Esophagus squamous epithelium (tissue), 5 donors: ENCODE measurements at places on chromosomes 4 and X.

- no peak for DNase-seq
These were observed 53.2 kb downstream of the SPRY1 start for GRCh38 chr4:123449780-123450179.

DNA sequence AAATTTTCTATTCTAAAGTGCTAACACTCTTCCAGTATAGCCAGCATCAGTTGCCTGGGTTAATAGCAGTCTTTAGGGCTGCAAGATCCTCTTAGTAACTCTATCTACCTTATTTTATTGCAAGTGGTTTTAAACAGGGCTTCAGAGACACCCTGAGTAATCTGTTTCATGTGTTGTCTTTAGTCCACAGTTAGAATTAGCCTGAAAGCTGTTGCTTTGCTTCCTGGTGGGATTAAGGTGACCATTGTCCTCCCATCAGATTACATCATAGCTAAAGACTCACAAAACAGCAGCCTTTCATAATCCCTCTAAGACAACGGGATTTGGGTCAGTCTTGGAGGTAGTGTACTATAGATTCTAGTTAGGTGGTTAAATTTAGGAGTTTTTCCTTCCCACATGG, 7.5 kb downstream of the UCHL1 start:
- no peak for DNase-seq

GRCh38 chr4:111689731-111690130, 455.5 kb upstream of the FAM241A start:
- no peak for DNase-seq

DNA sequence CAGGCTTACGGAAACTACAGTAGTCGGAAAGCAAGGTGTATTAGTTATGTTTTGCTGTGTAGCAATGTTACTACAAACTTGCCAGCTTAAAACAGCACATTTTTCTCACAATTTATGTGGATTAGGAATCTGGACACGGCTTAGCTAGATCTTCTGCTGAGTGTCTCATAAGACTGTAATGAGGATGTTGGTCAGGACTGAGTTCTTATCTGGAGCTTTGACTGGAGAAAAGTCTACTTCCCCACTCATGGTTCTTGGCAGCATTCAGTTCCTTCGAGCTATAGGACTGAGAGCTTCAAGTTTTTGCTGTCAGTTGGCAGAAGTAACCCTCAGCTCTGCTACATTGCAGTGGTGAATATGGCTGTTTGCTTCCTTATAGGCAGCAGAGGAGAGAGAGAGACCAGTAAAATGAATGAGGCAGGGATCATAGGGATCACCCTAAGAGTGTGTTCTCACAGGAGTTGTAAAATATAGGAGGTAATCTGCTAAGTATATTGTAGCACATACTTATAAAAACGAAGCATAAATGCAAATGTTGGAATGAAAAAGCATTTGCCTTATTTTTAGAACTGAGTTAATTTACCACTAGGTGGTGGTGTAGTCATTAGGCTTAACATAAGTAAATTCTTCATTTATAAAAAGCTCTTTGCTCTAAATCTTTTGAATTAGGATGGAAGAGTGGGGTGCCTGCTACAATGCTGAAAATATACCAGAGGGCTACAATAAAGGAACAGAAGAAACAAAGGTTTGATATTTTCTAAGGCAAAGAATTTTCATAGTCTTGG, 38.6 kb downstream of the ALG13 start:
- no peak for DNase-seq

DNA sequence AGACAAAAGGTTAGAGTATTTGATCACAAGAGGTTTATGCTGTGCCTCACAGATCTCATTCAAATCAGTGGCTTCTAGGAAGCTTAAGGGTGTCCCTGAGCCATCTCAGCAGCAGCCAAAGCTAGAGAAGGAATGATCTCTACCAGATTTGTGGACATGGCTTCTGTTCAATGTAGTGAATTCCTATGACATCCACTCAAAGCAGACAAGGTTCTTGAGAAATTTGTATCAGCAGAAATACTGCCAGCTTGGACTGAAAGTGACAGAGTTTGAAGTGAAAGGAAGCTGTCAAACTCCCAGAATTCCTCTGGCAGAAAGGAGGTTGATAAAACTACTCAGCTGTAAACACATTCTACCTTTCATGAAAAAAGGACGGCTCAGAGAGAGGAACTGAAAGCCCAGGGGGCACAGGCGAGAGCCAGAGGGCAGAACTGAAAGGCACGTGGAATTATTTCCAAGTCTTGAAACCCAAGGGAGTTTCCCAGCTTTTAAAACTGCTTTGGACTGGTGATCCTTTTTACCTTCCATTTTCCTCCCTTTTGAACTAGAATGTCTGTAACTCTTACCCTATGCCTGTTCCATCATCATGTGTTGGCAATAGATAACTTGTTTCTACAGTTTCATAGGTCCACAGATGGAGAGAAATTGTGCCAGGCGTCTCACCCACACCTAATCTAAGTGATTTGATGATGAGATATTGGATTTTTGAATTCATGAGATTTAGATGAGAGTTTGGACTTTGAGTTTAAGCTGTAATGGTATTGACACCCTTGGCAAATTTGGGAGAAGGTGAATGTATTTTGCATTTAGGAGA, 14.5 kb upstream of the MED14 start:
- no peak for DNase-seq

GRCh38 chr4:152939621-152940020, 3.5 kb downstream of the FHDC1 start:
- DNase-seq = no peak
